ENCODE measurements at places on chromosomes 7 and 10.

DNA sequence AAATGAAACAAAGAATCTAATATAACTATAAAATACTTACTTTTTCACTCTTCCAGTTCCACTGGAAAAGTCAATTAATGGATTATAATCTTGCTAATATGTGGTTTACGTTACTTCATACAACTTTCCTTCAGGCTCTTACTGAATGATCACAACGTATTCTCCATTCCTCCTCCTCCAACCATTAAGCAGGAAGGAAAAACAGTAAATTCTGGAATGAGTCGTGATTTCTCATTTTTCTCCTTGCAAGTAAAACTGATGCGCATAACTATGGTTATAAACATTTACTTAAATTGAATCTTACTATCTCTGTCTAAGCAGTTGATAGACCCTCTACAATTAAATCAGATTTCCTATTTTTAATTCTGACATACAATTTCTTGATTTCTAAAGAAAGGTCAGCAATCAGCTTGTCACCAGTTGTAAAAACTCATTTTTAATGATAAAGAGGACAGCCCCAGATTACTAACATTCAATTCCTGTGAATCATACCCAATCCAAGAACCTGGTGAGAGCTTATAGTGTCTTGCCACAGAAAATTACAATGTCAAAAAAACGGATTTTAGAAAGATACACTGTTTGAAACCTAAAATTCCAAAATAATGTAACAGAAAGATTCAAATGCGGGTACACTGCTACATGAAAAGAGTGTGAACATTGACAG lies 64.3 kb downstream of the EZH2 start:
- peak; percentile 63 for DNase-seq

GRCh38 chr7:43669286-43670081 lies 59.8 kb downstream of the COA1 start:
- no peak for DNase-seq

- DNase-seq: peak; percentile 83
Measured at GRCh38 chr7:45402480-45403218, 171.5 kb upstream of the ADCY1 start.

- peak; percentile 67 for DNase-seq
Measured at GRCh38 chr7:43781726-43782607, 23.5 kb downstream of the BLVRA start.

- DNase-seq: no peak
Measured at GRCh38 chr7:2607923-2608904, 23.6 kb upstream of the TTYH3 start.

- DNase-seq: peak; percentile 93
Measured at GRCh38 chr10:69728335-69728870, 73.3 kb upstream of the COL13A1 start.

GRCh38 chr10:132252412-132252811 lies 55.3 kb downstream of the STK32C start:
- no peak for DNase-seq

- DNase-seq: no peak
Measured at GRCh38 chr7:370775-371118, 80.8 kb downstream of the FOXL3 start.

GRCh38 chr7:35762781-35763180 lies 38.1 kb upstream of the SEPTIN7 start:
- no peak for DNase-seq

DNA sequence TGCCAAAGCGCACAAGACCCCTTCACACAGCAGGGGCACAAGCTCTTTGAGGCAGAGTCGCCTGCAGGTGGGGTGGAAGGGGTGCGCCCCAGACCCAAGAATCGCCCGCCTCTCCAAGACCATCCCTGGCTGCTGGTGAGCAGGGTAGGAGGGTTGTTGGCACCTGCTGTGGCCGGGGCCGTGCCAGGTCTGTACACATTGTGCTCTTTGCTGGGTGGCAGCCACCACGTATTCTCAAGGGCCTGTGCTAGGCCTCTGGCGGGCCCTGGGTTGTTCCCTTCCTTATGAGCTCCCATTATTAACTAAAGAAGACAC lies 84.4 kb downstream of the LHPP start:
- no peak for DNase-seq

DNA sequence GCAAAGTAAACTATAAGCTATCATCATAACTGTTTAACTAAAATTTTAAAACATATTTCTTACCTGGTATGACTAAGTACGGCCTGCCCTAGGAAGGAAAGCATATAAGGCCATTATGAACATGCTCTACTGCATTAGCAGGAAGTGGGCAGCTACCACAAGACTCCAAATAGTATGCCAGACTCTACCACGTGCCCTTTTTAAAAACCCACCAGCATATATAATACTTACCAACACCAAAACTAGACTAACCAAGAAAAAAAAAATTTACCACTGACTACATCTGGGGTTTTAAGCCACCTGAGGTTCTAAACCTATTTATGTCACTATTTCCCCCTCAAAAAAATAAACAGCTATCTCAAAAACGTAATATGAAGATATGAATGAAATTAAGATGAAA lies 30.1 kb downstream of the NUDCD3 start:
- DNase-seq: no peak

GRCh38 chr7:70571403-70571934 lies 560.5 kb upstream of the GALNT17 start:
- DNase-seq: peak; percentile 51

- DNase-seq: peak; percentile 8
Measured at GRCh38 chr10:118163217-118163616, 116.5 kb upstream of the RAB11FIP2 start.

GRCh38 chr10:47021850-47022249 lies 110.6 kb downstream of the PTPN20 start:
- no peak for DNase-seq

- peak; percentile 97 for DNase-seq
Measured at GRCh38 chr10:33412653-33413361, 78.3 kb upstream of the NRP1 start.

- no peak for DNase-seq
Measured at GRCh38 chr10:79431891-79432831, 13.3 kb downstream of the ZCCHC24 start.

GRCh38 chr7:1030444-1031070 lies 13.8 kb upstream of the GPR146 start:
- DNase-seq: no peak

DNA sequence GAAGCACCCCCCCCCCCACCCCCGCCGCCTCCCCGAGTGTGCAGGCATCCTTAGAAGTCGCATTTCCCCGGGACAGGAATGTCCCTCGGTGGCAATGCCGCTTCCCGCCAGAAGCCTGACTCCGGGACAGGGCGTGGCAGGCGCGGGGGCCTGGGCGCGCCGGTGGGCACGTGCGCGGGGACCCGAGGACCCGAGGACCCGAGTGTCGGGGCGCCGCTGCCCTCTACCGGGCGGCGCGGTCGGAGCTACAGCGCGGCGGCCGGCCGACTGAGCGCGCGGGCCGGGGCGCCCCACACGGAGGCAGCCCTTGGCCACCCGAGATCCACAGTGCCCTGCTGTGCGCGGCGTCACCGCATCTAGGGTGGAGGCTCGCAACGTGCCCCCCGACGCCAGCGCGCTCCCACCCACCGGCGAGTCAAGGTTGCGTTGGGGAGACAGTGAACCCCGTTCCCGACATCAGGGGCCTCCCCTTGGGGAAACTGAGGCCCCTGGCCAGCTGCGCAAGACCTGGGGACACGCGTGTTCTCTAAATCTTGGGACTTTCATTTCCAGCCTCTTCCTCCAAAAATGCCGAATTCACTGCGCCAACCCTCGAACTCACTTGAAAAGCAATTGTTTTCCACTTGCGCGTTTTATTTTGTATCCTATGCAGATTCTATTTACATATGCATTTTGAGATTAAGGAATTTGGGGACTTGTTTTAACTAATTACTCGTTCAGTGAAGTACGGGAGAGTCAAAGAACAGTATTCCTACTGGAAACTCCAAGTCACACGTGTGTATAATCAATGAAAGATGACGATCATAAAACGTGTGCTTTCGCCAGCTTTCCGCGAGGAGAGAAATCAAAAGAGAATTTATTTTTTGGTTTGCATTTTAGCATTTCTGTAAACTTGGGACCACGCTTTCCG lies 3.1 kb upstream of the CUX1 start:
- DNase-seq: peak; percentile 67

- DNase-seq: no peak
Measured at GRCh38 chr10:78774999-78775711, 293.6 kb upstream of the ZMIZ1 start.

- DNase-seq: peak; percentile 95
Measured at GRCh38 chr7:24755541-24756407, 1.5 kb downstream of the GSDME start.

GRCh38 chr7:116403265-116403664 lies 96.3 kb upstream of the CAV2 start:
- no peak for DNase-seq

GRCh38 chr10:31789555-31789954 lies 139.1 kb downstream of the ARHGAP12 start:
- no peak for DNase-seq

DNA sequence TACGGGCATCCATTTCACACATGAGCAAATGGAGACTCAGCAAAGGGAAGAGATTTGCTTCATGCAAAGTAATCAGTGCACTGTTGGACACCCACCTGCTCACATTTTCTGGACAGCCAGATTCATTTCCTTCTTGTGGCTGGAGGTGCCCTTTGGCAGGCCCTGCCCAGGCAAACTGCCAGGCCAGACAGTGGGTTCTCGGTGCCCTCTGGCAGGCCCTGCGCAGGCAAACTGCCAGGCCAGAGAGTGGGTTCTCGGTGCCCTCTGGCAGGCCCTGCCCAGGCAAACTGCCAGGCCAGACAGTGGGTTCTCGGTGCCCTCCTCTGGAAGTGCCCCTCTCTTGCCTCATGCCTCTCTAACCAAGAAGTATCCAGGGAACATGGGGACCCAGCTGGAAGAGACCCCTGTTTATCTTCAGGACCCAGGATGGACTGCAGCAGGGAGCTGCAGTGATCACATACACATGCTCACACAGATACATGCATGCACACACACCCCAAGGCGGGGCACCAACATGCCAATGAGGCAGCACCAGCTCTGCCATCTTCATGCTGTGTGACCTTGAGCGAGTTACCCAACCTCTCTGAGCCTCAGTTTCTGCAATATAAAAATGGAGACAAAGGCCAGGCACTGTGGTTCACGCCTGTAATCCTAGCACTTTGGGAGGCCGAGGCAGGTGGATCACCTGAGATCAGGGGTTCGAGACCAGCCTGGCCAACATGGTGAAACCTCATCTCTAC lies 67.1 kb downstream of the OAT start:
- DNase-seq: no peak

GRCh38 chr7:55072251-55072650 lies 53.4 kb downstream of the EGFR start:
- no peak for DNase-seq

DNA sequence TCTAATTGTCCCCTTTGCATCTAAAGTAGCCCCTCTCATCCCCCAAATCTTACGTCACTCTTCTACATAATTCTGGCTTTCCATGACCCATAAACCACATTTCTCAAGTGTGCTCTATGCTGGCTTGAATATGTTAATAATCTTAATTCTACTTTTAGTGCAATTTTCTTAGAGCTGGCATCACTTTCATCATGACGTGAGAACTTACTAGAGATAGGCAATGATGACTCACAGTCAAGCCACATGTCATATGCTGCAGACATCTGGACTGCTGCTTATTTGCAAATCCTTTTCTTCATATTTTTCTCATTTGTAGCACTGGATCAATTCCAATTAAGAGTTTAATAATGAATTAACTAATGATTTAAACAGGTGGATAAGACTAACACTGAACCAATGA lies 260.7 kb upstream of the PRKCQ start:
- peak; percentile 43 for DNase-seq

GRCh38 chr10:86070278-86070677 lies 296.3 kb downstream of the GRID1 start:
- DNase-seq: no peak

GRCh38 chr7:552868-553635 lies 33.4 kb upstream of the PDGFA start:
- DNase-seq: no peak
